ENCODE measurements at places on chromosomes 1 and 21.
A peak's percentile ranks its signal among the peaks of the same experiment; 100 is the strongest.

- DNase-seq: no peak
- H3K36me3 ChIP-seq: no peaks in the 10 kb centered on the region
- H3K27me3 ChIP-seq: no peaks in the 10 kb centered on the region
- H3K4me1 ChIP-seq: peaks cover 6% of the 10 kb centered on the region
These were observed 35.1 kb downstream of the RABGAP1L start for GRCh38 chr1:174194461-174194860.

- H3K36me3 ChIP-seq: no peaks in the 10 kb centered on the region
- no peaks in the 10 kb centered on the region for H3K4me1 ChIP-seq
- H3K27ac ChIP-seq: no peak overlapping the region
- H3K4me3 ChIP-seq: no peak overlapping the region
- H3K27me3 ChIP-seq: no peaks in the 10 kb centered on the region
- DNase-seq: no peak
These were observed 265.5 kb upstream of the FMN2 start for GRCh38 chr1:239826211-239826610.

- H3K27me3 ChIP-seq: no peaks in the 10 kb centered on the region
- no peak overlapping the region for H3K4me3 ChIP-seq
- H3K36me3 ChIP-seq: no peaks in the 10 kb centered on the region
- H3K4me1 ChIP-seq: no peaks in the 10 kb centered on the region
These were observed 284.6 kb downstream of the PTBP2 start for GRCh38 chr1:97006044-97006661.

DNA sequence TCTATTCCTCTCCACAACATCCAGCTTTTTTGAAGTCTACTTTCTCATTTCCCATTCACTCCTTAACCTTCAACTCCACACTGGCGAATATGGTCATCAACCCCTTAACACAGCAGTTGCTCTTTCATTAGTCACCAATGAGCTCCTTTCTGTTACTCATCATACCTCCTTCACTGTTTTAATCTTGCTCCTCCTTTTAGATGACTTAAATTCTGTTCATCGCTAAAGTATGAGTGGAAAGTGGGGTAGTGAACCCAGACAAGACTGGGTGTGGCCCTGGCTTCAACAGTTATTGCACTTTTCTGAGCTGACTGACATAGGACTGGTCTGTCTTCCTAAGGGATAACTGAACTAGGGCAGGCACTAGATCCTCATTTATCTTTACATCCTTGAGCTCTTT lies 51.3 kb downstream of the AKT3 start:
- no peaks in the 10 kb centered on the region for H3K27me3 ChIP-seq
- H3K27ac ChIP-seq: no peak overlapping the region
- DNase-seq: no peak
- H3K4me1 ChIP-seq: peaks cover 3% of the 10 kb centered on the region
- no peaks in the 10 kb centered on the region for H3K36me3 ChIP-seq
- no peak overlapping the region for H3K4me3 ChIP-seq

- no peaks in the 10 kb centered on the region for H3K4me1 ChIP-seq
- no peaks in the 10 kb centered on the region for H3K36me3 ChIP-seq
- no peak overlapping the region for H3K4me3 ChIP-seq
- no peak overlapping the region for H3K27ac ChIP-seq
- no peaks in the 10 kb centered on the region for H3K27me3 ChIP-seq
- no peak for DNase-seq
These were observed 24.6 kb upstream of the OVAAL start for GRCh38 chr1:180534214-180534613.

- DNase-seq: peak; percentile 65
- H3K4me1 ChIP-seq: no peaks in the 10 kb centered on the region
- H3K27me3 ChIP-seq: no peaks in the 10 kb centered on the region
These were observed 10.4 kb downstream of the EMC1 start for GRCh38 chr1:19240673-19241538.

DNA sequence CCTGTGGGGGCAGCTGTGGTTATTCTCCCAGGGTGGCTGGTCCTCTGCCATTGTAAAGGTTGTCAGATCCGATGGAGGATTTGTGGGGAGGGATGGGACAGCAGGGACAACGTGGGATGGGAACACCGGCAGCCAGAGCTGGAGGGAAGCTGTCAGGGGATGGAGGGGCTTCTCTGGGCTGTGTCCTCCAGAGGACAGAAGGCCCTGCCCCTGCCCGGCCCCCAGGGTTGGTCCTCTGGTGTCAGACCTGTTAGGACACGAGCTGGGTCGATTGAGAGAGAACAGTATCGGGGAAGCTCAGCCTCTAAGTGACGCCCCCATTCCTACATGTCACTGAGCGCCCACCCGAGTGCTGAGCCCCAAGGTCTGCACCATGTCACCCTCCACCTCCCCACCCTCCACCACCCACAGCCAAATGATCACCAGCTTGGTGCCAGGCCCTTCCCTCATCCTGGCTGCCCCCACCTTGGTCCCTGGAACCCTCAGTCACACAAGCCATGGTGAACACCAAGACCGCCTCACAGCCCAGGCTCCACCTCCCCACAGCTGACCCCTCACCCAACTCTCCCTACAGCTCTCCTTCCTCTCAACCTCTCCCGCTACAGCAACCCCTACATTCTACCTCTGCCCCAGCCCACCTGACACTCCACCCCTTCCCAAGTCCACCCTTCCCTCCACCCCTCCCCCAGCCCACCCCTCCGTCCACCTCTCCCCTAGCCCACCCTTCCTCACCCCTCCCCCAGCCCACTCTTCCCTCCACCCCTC lies 244.4 kb downstream of the MATN1 start:
- DNase-seq: no peak
- no peaks in the 10 kb centered on the region for H3K4me1 ChIP-seq
- H3K36me3 ChIP-seq: no peaks in the 10 kb centered on the region
- no peak overlapping the region for H3K27ac ChIP-seq
- no peaks in the 10 kb centered on the region for H3K27me3 ChIP-seq

GRCh38 chr1:201888282-201889089 lies at the start of gene SHISA4:
TSS of gene SHISA4 (plus strand) at chr1:201888898. CDS start at chr1:201888995, 97 bp downstream.
- no peak within 1 kb of the TSS for H3K27ac ChIP-seq
- H3K36me3 ChIP-seq: no peaks in the 10 kb centered on the region
- no peak within 1 kb of the TSS for H3K4me3 ChIP-seq

- no peak for DNase-seq
- no peak overlapping the region for H3K4me3 ChIP-seq
- H3K27ac ChIP-seq: no peak overlapping the region
- H3K27me3 ChIP-seq: no peaks in the 10 kb centered on the region
- no peaks in the 10 kb centered on the region for H3K4me1 ChIP-seq
These were observed 21.8 kb downstream of the MMEL1 start for GRCh38 chr1:2611031-2611501.

DNA sequence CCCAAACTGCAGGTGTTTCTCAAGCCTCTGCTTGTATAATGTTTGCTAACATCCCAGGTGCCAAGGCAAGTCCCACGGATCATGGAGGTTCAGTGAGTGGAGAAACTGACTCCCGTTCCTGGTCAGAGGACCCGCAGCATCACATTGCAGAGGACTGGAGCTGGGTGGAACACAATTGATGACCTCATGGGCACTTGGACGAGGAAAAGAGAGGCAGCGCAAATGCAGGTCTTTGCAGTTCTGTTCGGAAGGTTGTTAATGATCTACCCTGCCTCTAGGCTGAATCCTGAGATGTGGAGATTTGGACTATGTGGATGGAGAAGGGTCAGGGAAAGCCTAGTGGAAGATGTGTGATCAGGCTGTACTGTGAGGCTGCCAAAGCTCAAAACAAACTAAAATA lies 192.9 kb downstream of the DUSP10 start:
- H3K36me3 ChIP-seq: no peaks in the 10 kb centered on the region
- no peaks in the 10 kb centered on the region for H3K27me3 ChIP-seq
- H3K27ac ChIP-seq: no peak overlapping the region

- H3K4me1 ChIP-seq: peaks cover 7% of the 10 kb centered on the region
- H3K36me3 ChIP-seq: no peaks in the 10 kb centered on the region
- DNase-seq: no peak
- no peak overlapping the region for H3K27ac ChIP-seq
These were observed 40.3 kb downstream of the RAP1GAP start for GRCh38 chr1:21628798-21629393.

DNA sequence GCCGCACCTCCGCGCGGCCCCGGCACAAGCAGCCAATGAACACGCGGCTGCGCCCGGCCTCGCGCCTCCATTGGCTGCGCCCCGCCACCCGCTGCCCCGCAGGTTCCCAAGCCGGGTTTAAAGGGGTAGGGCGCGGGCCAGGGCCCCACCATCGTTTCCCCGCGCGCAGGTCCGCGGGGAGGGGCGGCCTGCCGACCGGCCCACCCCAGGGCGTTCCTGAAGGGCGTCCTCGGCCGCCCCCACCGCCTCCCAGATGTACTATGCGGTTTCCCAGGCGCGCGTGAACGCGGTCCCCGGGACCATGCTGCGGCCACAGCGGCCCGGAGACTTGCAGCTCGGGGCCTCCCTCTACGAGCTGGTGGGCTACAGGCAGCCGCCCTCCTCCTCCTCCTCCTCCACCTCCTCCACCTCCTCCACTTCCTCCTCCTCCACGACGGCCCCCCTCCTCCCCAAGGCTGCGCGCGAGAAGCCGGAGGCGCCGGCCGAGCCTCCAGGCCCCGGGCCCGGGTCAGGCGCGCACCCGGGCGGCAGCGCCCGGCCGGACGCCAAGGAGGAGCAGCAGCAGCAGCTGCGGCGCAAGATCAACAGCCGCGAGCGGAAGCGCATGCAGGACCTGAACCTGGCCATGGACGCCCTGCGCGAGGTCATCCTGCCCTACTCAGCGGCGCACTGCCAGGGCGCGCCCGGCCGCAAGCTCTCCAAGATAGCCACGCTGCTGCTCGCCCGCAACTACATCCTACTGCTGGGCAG lies at the start of gene OLIG1:
Gene OLIG1 (plus strand): TSS at position 148 of the 750 bp plus-strand sequence. CDS start 106 bp downstream, at position 254.
- no peak for DNase-seq
- H3K4me3 ChIP-seq: no peak within 1 kb of the TSS
- peaks cover 10% of the 10 kb centered on the region for H3K4me1 ChIP-seq
- no peak within 1 kb of the TSS for H3K27ac ChIP-seq
- peaks cover 32% of the 10 kb centered on the region for H3K27me3 ChIP-seq

DNA sequence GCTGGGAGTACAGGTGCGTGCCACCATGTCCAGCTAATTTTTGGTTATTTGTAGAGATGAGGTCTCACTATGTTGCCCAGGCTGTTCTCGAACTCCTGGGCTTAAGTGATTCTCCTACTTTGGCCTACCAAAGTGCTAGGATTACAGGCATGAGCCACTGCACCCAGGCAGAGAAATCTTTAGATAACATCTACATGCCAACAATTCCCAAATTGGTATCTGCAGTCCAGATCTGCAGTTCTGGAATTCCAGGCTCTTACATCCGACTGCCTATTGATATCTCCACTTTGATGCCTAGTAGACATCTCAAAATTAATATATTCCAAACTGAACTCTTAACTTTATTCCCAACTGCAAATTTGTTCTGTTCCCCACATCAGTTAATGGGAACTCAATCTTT lies 23.3 kb downstream of the INAVA start:
- H3K27ac ChIP-seq: no peak overlapping the region
- no peaks in the 10 kb centered on the region for H3K4me1 ChIP-seq
- no peaks in the 10 kb centered on the region for H3K36me3 ChIP-seq
- H3K4me3 ChIP-seq: no peak overlapping the region

- peaks cover 30% of the 10 kb centered on the region for H3K4me1 ChIP-seq
- no peak for DNase-seq
- H3K36me3 ChIP-seq: peaks cover 30% of the 10 kb centered on the region
- no peaks in the 10 kb centered on the region for H3K27me3 ChIP-seq
- H3K4me3 ChIP-seq: no peak overlapping the region
These were observed 5.4 kb downstream of the CDC42 start for GRCh38 chr1:22057861-22058260.

- H3K36me3 ChIP-seq: 0 out of 2 replicates have a peak, but pooled peaks cover 3% of the 10 kb centered on the region
- no peak overlapping the region for H3K4me3 ChIP-seq
- peaks cover 14% of the 10 kb centered on the region for H3K4me1 ChIP-seq
- no peak overlapping the region for H3K27ac ChIP-seq
- no peaks in the 10 kb centered on the region for H3K27me3 ChIP-seq
- DNase-seq: no peak
These were observed 2.7 kb upstream of the SDHB start for GRCh38 chr1:17056551-17056950.

DNA sequence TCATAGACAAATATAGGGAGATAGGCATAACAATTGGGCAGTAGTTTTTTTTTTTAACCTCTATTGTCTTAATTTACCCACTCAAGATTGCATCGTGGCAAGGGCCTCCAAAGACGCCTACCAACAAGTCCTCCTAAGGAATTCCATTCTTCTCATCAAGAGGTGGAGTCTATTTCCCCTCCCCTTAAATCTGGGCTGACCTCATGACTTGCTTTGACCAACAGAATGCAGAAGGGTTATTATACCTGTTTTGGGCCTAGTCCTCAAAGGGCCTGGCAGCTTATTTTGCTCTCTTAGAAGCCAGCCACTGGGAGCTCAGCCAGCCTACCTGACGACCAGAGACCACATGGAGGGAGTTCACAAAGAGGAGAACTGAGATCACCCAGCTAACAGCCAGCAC lies 92.3 kb downstream of the COQ8A start:
- H3K27me3 ChIP-seq: peaks cover 2% of the 10 kb centered on the region
- DNase-seq: no peak
- H3K4me1 ChIP-seq: no peaks in the 10 kb centered on the region
- H3K27ac ChIP-seq: no peak overlapping the region
- H3K4me3 ChIP-seq: no peak overlapping the region

GRCh38 chr1:221141606-221142285 lies 262.5 kb downstream of the HLX start:
- no peak overlapping the region for H3K27ac ChIP-seq
- no peaks in the 10 kb centered on the region for H3K27me3 ChIP-seq
- DNase-seq: no peak
- H3K36me3 ChIP-seq: no peaks in the 10 kb centered on the region
- no peak overlapping the region for H3K4me3 ChIP-seq

DNA sequence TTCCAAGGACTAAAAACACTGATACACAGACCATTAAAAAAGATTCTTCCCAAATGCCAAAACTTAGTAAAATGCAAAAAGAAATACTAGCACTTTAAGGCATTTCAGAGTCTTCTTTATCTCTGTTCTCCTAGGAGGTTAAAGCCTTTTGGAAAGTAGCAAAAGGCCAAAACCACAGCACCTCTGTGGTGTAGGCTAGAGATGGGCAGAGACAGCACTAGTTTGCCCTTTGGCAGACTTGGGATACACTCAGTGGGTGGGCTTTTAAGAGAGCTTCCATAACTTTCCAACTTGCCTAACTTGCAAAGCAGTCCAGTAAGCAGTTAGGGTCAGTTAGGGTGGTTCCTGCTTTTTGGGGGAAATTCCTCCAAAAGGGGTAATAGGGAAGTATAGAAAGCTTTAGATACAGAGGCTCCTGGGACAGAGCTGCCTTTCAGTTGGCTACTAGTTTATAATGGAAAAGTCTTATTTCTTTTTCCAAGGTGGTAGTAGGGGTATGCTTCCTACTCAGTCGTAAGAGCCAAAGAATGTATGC lies 17.9 kb upstream of the PTCH2 start:
- H3K27me3 ChIP-seq: no peaks in the 10 kb centered on the region
- H3K27ac ChIP-seq: no peak overlapping the region
- H3K4me1 ChIP-seq: no peaks in the 10 kb centered on the region
- no peak overlapping the region for H3K4me3 ChIP-seq
- peaks cover 10% of the 10 kb centered on the region for H3K36me3 ChIP-seq

- H3K4me1 ChIP-seq: no peaks in the 10 kb centered on the region
- no peak overlapping the region for H3K27ac ChIP-seq
- no peaks in the 10 kb centered on the region for H3K27me3 ChIP-seq
- no peak overlapping the region for H3K4me3 ChIP-seq
- DNase-seq: no peak
- peaks cover 61% of the 10 kb centered on the region for H3K36me3 ChIP-seq
These were observed 28.4 kb downstream of the SLC19A1 start for GRCh38 chr21:45513741-45514310.
